ENCODE measurements at places on chromosomes 6 and 20. TPM values are rescaled to one million over a fixed set of nuclear protein-coding genes. Genes with fewer than 3 reads are reported as not detected.

Gene PPP2R5D
- total RNA-seq, result 37.5 TPM

Gene FOXA2
- total RNA-seq, result not detected

Gene GHRH
- not detected for total RNA-seq

Gene TPX2
- 5.7 TPM for total RNA-seq

Gene RIN2
- total RNA-seq, result 9.0 TPM

Gene RAD21L1
- total RNA-seq, result under 0.01 TPM

Gene FAM209B
- not detected for total RNA-seq

Gene RRP36
- 60.3 TPM for total RNA-seq

Gene ENPP5
- total RNA-seq, result 5.3 TPM

Gene CST4
- not detected for total RNA-seq

Gene HCK
- 2.9 TPM for total RNA-seq

- DNase-seq, result no peak
These were observed 32.2 kb upstream of the IPCEF1 start for GRCh38 chr6:154388803-154389202.

- DNase-seq, result no peak
These were observed 79.3 kb downstream of the CAP2 start for GRCh38 chr6:17472653-17473183.

GRCh38 chr6:127023001-127023778, 95.3 kb upstream of the RSPO3 start:
- no peak for DNase-seq

- no peak for DNase-seq
These were observed 516.8 kb upstream of the MARCKS start for GRCh38 chr6:113340371-113340770.

GRCh38 chr6:25652007-25652515, at the start of gene SCGN:
TSS of gene SCGN (plus strand) at chr6:25652215. CDS start at chr6:25652404, 189 bp downstream.
- peak; percentile 20 for DNase-seq

DNA sequence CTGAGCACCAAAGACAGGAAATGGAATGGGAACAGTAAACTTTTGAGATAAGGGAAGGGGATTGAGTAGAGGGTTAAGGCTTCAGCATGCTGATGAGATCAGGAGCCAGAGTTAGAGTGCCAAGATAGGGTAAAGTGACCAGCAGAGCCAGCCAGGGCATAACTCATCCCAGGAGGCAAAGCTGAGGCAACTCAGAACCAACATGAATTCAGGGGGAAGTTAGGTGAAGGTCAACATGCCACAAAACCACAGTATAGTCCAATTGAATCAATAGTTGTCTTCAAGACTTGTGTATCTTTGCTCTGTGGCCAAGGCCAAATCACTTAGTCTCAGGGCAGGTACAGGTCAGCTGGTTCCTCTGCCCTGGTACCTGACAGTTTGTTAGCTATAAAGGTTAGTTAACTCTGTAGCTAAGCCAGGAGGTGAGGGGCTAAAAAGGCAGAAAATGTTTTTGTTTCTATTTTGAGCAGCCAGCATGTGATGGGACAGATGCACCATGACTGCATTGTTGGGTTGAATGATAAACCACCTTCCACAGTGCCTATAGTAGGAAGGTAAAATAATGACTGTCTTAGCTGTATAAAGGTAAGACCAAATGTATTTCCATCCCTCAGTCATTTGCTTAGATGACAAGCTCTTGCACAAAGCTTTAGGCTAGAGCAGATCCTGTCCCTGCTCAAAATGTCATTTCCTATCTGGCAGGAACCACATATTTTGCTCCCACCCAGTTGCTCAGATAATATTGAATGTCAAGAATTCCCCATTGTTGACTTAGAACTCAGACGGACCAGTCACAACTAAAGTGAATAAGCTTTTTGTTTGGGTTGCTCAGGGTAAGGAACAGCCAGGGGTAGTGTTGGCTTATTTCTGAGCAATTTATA, 15.8 kb downstream of the RNF8 start:
- DNase-seq, result no peak

DNA sequence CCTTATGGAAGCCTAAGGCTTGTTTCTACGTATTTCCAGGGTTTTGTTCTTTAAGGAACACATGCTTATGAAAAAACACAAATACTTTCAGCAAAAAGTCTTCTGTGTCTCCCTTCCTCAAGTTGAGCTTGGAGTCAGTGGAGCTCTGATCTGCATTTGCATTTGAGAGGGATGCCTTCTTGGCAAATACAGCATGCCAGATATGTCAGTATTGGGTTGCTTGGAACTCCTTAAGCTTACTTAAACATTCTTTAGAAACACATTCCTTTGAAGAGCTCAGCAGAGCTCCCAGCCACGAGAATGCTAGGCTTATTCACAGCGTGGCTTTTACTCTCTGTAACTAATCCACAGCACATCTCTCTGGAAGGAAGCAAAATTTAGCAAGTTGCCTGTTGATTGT, 68.3 kb downstream of the ANKRD6 start:
- DNase-seq, result no peak

DNA sequence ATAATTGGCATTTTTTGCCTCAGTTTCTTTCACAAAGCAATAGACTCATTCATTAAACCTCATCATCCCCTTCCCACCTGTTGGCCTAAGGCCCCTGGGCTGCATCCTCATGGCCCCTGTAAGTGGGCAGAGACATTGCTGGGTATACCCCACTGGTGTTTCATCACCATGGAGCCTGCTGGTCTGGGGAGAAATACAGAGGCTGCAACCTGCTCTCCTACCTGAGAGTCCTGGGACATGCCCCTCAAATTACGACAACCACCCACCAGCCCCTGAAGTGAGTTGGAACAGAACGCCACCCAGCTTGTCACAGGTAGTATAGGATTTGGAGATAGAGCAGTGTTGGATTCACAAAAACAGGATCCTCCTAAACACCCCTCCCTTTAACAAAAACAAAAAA, 190.8 kb downstream of the ANKRD60 start:
- no peak for DNase-seq

- DNase-seq, result peak; percentile 34
These were observed 154.3 kb downstream of the MRPL14 start for GRCh38 chr6:43972913-43973300.

DNA sequence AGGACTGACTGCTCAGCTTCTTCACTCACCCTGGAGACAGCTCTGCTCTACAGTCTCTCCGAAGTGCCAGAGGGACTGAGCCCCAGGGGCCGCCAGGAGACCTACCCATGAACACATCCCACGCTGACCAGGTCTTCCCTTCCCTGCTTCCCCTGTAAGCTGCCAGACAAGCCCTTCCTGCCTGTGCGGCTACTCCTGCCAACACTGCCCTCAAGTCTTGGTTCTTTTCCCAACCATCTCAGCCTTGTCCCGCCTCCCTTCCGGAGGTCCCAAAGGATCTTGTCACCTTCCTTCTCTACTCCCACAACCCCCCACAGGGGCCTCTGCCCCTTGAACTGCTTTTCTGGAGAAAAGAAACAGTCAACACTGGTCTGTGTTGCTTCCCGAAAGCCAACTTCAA, 15.0 kb downstream of the CPNE5 start:
- no peak for DNase-seq

DNA sequence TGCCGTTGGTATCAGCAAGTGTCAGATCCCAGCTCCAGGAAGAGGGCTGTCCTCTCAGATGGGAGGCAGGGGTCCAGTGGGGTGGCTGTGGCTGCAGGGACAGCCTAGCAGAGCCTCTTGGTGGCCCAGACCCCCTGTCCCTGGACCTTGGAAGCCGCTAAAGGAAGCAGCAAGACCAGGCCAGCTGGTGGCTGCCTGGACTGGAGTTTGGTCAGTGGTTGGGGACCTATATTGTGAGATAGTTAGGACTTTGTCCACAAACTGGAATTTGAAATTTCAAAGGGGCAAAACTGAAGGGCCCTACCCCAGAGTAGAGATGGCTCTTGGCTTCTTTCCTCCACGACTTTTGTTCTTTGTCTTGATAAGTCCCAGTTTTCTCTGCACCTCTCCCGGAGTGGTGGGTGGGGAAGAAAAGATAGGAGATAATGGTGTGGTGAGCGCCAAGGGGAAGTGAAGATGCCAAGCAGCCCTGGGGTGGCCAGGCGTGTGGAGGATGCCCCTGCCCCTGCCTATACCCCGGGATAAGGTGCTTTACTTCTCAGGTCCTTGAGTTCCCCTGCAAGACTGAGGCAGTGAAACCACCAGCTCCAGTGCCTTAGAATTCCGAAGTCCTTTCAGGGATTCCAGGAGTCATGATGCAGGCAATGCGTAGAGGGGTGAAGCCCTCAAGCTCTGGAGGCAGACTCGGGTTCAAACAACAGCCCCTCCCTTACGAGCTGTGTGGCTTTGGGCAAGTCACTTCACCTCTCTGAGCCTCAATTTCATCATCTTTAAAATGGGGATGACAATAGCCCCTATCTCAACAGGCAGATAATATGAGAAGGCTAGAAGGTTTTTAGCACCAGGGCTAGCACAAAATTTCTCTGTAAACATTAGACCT, 40.2 kb downstream of the HNF4A start:
- no peak for DNase-seq

GRCh38 chr6:132614554-132614953, 9.5 kb downstream of the TAAR2 start:
- DNase-seq, result no peak

- DNase-seq, result no peak
These were observed 467 bp downstream of the PXT1 start for GRCh38 chr6:36442103-36442670.

GRCh38 chr20:49675368-49676151, 38.1 kb downstream of the B4GALT5 start:
- no peak for DNase-seq

DNA sequence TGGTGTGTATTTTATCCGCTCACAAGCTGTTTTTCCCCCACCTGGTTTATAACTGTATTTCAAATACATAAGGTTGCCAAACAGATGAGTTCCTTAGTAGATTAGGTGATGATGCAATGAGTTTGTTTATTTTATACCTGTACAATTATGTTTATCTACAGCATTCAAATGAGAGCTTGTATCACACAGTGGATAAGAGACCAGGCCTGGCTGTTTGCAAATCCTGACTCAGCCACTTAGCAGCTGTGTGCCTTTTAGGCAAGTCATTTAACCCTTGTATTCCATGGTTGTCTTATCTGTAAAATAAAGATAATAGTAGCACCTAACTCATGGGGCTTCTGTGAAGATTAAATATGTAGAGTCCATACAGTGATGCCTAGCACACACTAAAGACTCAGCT, 143.7 kb downstream of the MOXD1 start:
- no peak for DNase-seq

DNA sequence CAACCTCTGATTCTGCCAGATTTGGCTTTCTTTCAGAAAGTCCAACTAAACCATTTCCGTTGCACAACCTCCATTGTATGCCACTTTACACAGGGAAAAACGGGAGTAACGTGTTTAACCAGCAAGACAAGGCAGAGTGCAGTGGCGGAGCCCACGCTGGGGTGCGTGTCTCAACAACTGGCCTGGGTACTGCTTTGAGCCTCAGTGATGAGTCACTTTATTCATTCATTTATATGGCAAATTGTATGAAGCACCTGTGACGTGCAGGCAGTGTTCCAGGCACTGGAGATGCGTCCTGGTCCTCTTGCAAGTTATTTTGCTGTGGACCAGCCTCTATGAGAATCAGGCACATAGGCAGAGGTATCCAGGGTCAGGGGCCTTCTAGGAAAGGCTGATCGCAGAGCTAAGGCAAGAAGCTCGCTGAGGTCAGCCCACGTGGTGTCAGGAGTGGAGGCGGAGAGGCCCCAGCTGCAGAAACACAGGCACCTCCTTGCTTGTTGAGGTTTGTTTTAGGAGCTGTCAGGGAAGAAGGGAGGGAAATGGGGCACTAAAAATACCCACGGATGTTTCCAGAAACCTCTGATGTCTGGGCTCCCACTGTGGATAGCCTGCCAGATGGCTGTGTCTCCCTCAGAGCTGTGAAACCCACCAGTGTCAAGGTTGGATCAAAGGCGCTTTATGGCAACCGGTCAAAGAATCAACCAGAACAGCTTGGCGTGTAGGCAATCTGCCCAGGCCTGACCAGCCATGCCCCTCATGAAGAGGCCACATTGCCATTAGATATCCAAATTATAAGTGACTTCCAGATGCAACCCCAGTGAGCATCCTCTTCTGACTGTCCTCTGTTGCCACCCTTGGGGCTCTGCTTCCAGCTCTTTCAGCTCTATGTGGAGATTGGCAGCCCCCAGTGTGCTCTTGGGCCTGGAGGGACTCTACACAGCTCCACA, 157.2 kb downstream of the CD83 start:
- DNase-seq, result no peak

DNA sequence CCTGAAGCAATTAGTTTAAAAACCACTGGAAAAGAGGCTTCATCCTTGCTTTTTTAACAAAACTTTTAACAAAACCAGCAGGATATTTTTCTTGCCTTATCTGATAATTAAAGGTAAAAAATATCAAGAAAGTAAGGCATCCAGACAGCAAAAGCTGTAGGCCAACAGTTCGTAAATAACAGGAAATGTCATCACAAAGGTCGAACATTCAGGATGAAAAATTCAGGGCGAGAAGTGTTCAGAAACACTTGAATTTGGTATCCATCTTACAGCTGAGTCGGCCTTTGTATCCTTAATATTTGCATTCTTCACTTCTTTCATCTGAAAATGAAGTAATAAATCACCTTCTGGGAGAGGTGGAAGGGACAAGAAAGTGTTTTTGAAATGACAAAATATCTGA, 8.2 kb upstream of the FILIP1 start:
- DNase-seq, result no peak

DNA sequence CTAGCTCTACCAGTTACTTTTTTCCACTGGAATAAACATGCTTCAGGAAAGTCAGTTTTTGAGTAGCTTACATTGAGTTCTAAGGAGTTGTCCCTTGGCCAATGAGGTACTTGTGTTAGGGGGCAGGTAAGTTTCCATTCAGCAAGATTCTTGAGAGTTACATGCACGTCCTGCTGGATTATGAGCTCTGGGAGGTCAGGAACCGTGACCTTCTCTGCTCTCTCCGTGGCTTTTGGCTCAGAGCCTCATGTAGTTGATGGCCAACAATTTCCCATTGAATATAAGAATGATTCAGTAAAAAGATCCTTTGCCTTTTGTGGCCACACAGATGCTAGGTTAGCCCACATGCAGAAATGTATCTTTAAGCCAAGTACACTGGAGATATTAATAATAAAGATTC, 181.8 kb upstream of the RALGAPA2 start:
- no peak for DNase-seq

GRCh38 chr6:11973238-11973637, 38.9 kb upstream of the HIVEP1 start:
- DNase-seq, result no peak

GRCh38 chr20:21618759-21619416, 86.6 kb upstream of the PAX1 start:
- DNase-seq, result no peak

DNA sequence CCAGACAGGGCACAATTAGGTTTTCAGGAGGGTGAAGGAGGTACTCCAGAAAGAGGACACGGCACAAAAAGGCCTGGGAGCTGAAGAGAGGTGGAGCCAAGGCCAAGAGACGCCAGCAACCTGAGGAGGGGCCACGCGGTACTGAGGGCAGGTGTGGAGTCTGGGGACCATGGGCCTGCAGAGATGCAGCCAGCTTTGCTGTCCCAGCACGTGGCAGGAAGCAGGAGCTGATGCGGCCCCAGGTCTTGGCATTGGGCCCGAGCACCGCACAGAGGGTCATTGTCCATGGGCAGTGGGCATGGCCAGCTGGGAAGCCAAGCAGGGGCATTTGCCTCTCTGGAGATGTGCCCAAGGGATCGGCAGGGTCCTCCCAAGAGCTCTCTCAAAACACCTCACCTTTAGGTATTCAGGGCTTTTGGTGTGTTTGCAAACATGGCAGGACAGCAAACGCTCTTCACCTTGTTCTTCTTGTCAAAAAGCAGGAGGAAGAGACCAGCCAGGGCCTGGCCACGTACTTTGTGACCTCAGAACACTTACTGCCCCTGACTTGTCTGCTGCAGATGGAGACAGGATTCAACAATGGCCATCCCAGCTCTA, 1.4 kb upstream of the BPIFB1 start:
- peak; percentile 42 for DNase-seq

GRCh38 chr6:142322504-142323198, 20.8 kb downstream of the ADGRG6 start:
- no peak for DNase-seq

Measured in frontal cortex (tissue), 4 donors.